Temporal lobe (tissue), 4 donors: ENCODE measurements at places on chromosomes 13 and 19. TPM values are rescaled to one million over a fixed set of nuclear protein-coding genes. Genes with fewer than 3 reads are reported as not detected.

Gene ACP5
- total RNA-seq, result 0.25 TPM

Gene PBX4
- total RNA-seq, result 8.6 TPM

Gene LILRB2
- total RNA-seq, result 0.25 TPM

Gene CALR3
- total RNA-seq, result not detected

Gene PRR12
- total RNA-seq, result 7.9 TPM

Gene ZNF222
- total RNA-seq, result 12.0 TPM

Gene GARIN5A
- total RNA-seq, result 0.98 TPM

Gene GJB6
- 7.1 TPM for total RNA-seq

Gene CFAP97D2
- total RNA-seq, result not detected

Gene ZNF497
- total RNA-seq, result 3.2 TPM

Gene ZNF100
- 13.8 TPM for total RNA-seq

Gene TBC1D4
- total RNA-seq, result 9.3 TPM

Gene HPN
- not detected for total RNA-seq
